Activated CD4-positive, alpha-beta T cell treated with anti-CD3 and anti-CD28 coated beads, Interleukin-2, amount 10 ng/mL, durations not matched to agents 7 days and 5 days (primary cell): ENCODE measurements at places on chromosomes 1 and 21.
A peak's percentile ranks its signal among the peaks of the same experiment; 100 is the strongest.

GRCh38 chr1:87331365-87332241, 2.9 kb downstream of the LMO4 start:
- peaks cover 60% of the 10 kb centered on the region for H3K4me1 ChIP-seq
- H3K27me3 ChIP-seq, result peaks cover 23% of the 10 kb centered on the region
- peak overlapping the region; percentile 74 for H3K4me3 ChIP-seq
- H3K36me3 ChIP-seq, result peaks cover 34% of the 10 kb centered on the region
- H3K27ac ChIP-seq, result peak overlapping the region; percentile 96
- DNase-seq, result peak; percentile 72

DNA sequence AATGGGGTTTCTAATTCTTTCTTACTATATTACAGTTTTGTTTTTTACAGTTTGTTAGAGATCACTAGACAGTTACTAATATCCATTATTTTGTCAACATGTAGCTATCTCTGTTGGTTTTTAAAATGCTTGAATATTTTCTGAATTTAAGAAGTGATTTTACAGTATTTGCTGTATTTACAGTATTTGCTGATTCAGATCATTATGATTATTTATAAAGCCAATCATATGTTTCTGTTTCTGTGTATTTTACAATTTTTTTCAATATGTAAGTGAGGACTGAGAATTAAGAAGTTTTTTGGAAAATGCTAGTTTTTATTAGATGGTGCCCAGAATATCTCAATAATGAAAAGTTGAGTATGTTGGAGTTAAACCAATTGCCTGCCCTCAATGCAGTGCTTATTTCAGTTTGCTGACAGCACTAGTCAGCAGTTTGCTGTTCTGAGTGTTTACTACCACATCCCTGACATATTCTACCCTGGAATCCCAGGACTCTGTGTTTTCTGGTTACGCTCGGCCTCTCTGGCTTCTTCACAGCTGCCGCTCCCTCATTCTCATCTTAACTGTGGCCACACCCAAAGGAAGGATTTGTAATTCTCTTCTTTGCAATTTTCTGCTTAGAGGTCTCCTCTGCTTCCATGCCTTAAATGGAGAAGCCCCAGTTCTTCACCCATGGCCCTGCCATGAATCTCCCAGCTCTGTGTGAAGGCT, 68.0 kb upstream of the BACH1 start:
- no peak overlapping the region for H3K27ac ChIP-seq
- peaks cover 4% of the 10 kb centered on the region for H3K27me3 ChIP-seq
- H3K36me3 ChIP-seq, result no peaks in the 10 kb centered on the region
- H3K4me1 ChIP-seq, result peaks cover 38% of the 10 kb centered on the region

DNA sequence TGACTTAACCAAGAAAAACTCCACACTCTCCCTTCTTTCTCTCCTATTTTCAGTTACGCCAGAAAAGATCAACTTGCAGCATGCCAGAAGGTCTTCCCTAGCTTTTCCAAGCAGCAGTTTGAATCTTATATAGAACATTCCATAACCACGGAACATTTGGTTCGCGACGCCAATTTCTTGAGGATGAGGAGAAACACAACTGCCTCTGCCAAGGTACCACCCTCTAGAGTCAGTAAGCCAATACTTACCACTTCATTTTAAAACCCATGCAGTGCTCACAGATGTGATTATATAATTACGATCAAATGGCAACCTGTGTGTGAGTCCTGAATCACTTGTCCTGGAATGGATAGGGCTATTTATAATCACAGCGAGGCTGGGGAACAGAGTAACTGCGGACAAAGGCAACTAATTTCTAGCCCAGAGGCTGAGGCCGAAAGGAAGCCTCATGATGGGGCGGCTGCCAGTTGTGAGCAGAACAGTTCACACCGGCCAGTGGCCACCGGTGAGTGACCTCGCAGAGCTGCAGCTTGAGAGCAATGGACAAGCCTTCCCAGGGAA, 43.2 kb upstream of the BACE2 start:
- H3K27me3 ChIP-seq, result peaks cover 16% of the 10 kb centered on the region
- H3K4me3 ChIP-seq, result no peak overlapping the region
- H3K27ac ChIP-seq, result no peak overlapping the region
- H3K36me3 ChIP-seq, result no peaks in the 10 kb centered on the region
- H3K4me1 ChIP-seq, result no peaks in the 10 kb centered on the region

- H3K4me1 ChIP-seq, result peaks cover 64% of the 10 kb centered on the region
- no peaks in the 10 kb centered on the region for H3K27me3 ChIP-seq
- H3K27ac ChIP-seq, result no peak overlapping the region
- DNase-seq, result no peak
- peaks cover 4% of the 10 kb centered on the region for H3K36me3 ChIP-seq
Measured at GRCh38 chr1:66248746-66249145, 285.2 kb upstream of the SGIP1 start.

DNA sequence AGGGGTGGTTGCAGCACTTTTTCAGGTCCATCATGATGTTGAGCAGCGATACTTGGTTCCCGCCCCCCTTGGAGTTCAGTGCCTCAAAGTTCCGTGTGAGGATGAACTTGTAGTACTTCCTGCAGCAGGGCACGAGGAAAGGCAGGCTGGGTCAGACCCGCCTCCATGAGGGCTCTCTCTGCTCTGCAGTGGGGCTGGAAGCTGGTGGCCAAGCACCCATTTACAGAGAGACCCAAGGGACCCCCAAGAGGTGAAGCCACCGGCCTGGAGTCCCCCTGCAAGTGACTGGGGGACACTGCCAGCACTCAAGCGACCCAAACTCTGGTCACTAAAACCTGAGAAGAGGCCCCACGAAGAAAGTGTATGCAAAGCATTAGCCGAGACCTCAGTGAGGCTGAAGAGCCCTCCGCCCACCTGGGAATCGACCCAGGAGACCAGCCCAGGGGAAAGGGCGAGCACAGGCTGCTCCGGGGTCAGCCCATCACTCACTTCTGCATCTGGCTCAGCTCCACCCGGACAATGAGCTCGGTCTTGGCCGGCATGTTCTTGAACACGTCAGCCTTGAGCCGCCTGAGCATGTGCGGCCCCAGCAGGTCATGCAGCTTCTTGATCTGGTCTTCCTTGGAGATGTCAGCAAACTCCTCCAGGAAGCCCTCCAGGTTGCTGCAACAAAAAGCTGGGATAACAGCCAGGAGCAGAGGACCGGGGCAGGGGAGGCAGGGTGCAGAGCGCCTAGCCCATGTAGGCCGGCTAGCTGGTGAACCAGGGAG, 45.2 kb downstream of the CHD5 start:
- DNase-seq, result no peak
- H3K27me3 ChIP-seq, result peaks cover 3% of the 10 kb centered on the region
- H3K27ac ChIP-seq, result no peak overlapping the region
- no peaks in the 10 kb centered on the region for H3K4me1 ChIP-seq

DNA sequence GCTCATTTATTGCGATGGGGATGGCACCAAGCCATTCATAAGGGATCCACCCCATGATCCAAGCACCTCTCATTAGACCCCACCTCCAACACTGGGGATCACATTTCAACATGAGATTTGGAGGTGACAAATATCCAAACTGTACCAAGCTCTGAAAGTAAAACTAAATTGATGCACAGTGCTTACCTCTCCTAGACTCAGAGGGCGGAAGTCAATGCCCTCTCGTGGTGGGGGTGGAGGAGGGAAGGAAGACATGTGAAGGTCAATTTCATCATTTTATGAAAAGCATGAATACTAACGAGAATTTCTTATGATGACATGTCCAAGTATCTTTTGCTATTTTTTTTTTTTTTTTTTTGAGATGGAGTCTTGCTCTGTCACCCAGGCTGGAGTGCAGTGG, 120.0 kb downstream of the PGBD5 start:
- H3K27ac ChIP-seq, result no peak overlapping the region
- DNase-seq, result peak; percentile 34
- H3K36me3 ChIP-seq, result no peaks in the 10 kb centered on the region
- H3K27me3 ChIP-seq, result no peaks in the 10 kb centered on the region

- no peak overlapping the region for H3K27ac ChIP-seq
- DNase-seq, result no peak
- H3K4me1 ChIP-seq, result no peaks in the 10 kb centered on the region
- H3K27me3 ChIP-seq, result no peaks in the 10 kb centered on the region
Measured at GRCh38 chr1:5896706-5897660, 95.2 kb downstream of the NPHP4 start.

- DNase-seq, result no peak
- H3K4me1 ChIP-seq, result peaks cover 5% of the 10 kb centered on the region
- H3K27ac ChIP-seq, result no peak overlapping the region
- no peaks in the 10 kb centered on the region for H3K36me3 ChIP-seq
- H3K27me3 ChIP-seq, result peaks cover 5% of the 10 kb centered on the region
Measured at GRCh38 chr1:204358605-204359004, 1.1 kb downstream of the PLEKHA6 start.

DNA sequence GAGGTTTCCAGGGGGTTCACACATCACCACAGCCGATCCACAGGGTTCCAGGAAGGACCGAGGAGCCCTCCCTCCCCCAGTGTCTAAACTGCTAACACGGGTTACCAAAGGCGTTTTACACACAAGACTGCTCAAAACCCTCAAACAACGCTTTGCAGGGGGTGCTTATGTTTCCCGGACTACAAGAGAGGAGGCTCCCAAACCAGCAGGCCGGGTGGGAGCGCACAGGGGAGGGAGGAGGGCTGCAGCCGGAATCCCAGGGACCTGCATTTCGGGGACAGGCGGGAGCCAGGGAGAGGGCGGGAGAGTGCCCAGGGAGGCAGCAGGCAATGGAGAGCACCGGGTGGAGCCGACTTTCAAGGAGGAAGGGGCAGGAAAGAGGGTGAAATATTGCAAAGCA, 50.8 kb downstream of the ACBD3 start:
- H3K27me3 ChIP-seq, result no peaks in the 10 kb centered on the region
- H3K36me3 ChIP-seq, result no peaks in the 10 kb centered on the region
- no peak overlapping the region for H3K27ac ChIP-seq
- DNase-seq, result no peak

GRCh38 chr1:7859406-7859805, 6.5 kb upstream of the UTS2 start:
- no peaks in the 10 kb centered on the region for H3K36me3 ChIP-seq
- H3K27ac ChIP-seq, result no peak overlapping the region
- H3K4me1 ChIP-seq, result peaks cover 4% of the 10 kb centered on the region
- H3K4me3 ChIP-seq, result no peak overlapping the region
- DNase-seq, result no peak
- H3K27me3 ChIP-seq, result peaks cover 2% of the 10 kb centered on the region

DNA sequence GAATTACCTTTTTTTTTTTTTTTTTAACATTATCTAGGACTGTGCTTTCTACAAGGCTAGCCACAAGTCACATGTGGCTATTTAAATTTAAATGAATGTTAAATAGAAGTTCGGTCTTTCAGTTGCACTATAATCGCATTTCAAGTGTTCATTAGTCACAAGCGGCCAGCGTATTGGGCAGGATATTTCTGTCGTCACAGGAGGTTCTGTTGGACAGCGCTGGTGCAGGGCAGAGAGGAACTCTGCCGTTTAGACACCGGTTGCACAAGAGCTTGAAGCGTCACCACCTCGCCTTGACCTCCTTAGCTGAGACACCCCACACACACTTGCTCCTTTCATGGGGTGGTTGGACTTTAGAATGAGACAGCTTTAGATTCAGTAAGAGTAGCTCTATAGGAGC, 64.1 kb downstream of the BACE2 start:
- no peaks in the 10 kb centered on the region for H3K36me3 ChIP-seq
- no peak for DNase-seq
- peaks cover 8% of the 10 kb centered on the region for H3K4me1 ChIP-seq

DNA sequence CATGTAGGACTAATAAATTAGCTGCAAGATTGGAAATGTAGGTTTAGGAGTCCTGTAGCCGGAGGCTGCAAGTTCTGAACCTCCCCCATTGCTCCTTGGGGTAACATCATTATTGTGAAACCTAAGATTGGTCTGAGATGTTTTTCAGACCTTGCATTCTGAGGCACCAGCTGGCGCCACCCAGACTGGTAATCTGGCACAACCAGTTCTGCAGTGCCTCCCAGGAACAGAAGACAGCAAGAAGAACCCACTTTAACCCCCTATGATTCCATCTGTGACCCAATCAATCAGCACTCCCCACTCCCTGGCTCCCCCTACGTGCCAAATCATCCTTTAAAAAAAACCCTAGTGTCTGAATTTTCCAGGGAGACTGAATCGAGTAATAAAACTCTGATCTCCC, 11.6 kb upstream of the DNAJC6 start:
- H3K36me3 ChIP-seq, result no peaks in the 10 kb centered on the region
- H3K27ac ChIP-seq, result no peak overlapping the region
- H3K27me3 ChIP-seq, result peaks cover 4% of the 10 kb centered on the region
- no peaks in the 10 kb centered on the region for H3K4me1 ChIP-seq

GRCh38 chr1:15151871-15152270, 1.7 kb upstream of the TMEM51 start:
- no peak overlapping the region for H3K4me3 ChIP-seq
- no peak for DNase-seq
- peaks cover 3% of the 10 kb centered on the region for H3K36me3 ChIP-seq
- H3K27ac ChIP-seq, result no peak overlapping the region
- peaks cover 30% of the 10 kb centered on the region for H3K4me1 ChIP-seq

- peaks cover 18% of the 10 kb centered on the region for H3K4me1 ChIP-seq
- no peak overlapping the region for H3K27ac ChIP-seq
- no peak for DNase-seq
- no peak overlapping the region for H3K4me3 ChIP-seq
- H3K27me3 ChIP-seq, result peaks cover 10% of the 10 kb centered on the region
- peaks cover 15% of the 10 kb centered on the region for H3K36me3 ChIP-seq
Measured at GRCh38 chr1:11413986-11414391, 65.0 kb upstream of the DISP3 start.

- no peaks in the 10 kb centered on the region for H3K27me3 ChIP-seq
- DNase-seq, result no peak
- H3K4me3 ChIP-seq, result no peak overlapping the region
Measured at GRCh38 chr1:68162761-68163160, 69.6 kb downstream of the WLS start.

GRCh38 chr1:7012461-7012924, 227.2 kb downstream of the CAMTA1 start:
- H3K4me3 ChIP-seq, result no peak overlapping the region
- no peak for DNase-seq
- no peaks in the 10 kb centered on the region for H3K27me3 ChIP-seq
- H3K27ac ChIP-seq, result no peak overlapping the region
- H3K4me1 ChIP-seq, result no peaks in the 10 kb centered on the region

GRCh38 chr1:155245163-155245524, 10.1 kb downstream of the ENTREP3 start:
- H3K4me3 ChIP-seq, result peak overlapping the region; percentile 79
- peaks cover 57% of the 10 kb centered on the region for H3K4me1 ChIP-seq
- H3K27ac ChIP-seq, result peak overlapping the region; percentile 94
- peaks cover 2% of the 10 kb centered on the region for H3K27me3 ChIP-seq
- DNase-seq, result no peak
- H3K36me3 ChIP-seq, result peaks cover 12% of the 10 kb centered on the region

- H3K27me3 ChIP-seq, result no peaks in the 10 kb centered on the region
- H3K4me3 ChIP-seq, result no peak overlapping the region
- no peaks in the 10 kb centered on the region for H3K36me3 ChIP-seq
- no peaks in the 10 kb centered on the region for H3K4me1 ChIP-seq
- no peak for DNase-seq
Measured at GRCh38 chr1:246032984-246033383, 474.1 kb downstream of the SMYD3 start.

DNA sequence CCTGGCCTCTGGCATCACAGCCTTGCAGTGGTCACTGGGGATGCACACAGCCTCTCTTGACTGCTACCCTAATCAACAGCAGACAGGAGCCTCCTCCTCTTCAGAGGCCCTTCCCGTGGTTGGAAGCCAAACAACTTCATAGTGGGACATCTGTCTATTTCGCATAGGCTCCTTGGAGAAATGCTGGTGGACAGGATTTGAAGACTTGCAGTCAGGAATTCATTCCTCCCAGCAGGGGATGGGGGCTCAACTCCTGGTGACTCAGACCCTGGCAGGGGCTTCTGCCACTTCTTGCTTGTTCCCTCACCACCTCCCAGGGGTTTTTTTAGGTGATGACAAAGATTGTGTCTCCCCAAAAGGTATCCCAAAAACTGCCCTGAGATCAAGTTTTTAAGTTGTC, 191.7 kb upstream of the CAMK1G start:
- no peak for DNase-seq
- H3K4me3 ChIP-seq, result no peak overlapping the region
- no peaks in the 10 kb centered on the region for H3K4me1 ChIP-seq
- no peaks in the 10 kb centered on the region for H3K36me3 ChIP-seq
- peaks cover 19% of the 10 kb centered on the region for H3K27me3 ChIP-seq
